ENCODE measurements at places on chromosomes 5 and 9. TPM values are rescaled to one million over a fixed set of nuclear protein-coding genes. Genes with fewer than 3 reads are reported as not detected.
A peak's percentile ranks its signal among the peaks of the same experiment; 100 is the strongest.

- DNase-seq = peak; percentile 19
Observed at GRCh38 chr9:91241909-91242308, 119.8 kb downstream of the AUH start.

DNA sequence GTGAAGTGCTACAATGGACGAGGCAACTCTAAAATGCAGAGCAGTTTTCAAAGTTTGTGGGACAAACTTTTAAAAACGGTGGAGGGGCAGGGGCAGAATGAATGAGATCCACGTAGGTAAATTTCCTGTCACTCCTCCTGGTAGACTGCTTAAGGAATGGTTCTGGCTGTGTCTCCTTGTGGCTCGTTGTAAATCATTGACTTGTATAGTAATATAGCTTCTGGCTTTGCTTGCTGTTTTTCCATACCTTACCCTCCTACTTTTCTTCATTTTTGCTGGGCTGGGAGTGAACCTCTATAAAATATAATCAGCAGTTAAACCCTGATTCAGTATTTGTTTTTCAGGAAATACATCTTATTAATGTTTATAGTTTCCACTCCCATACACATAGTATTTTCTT, 235.7 kb downstream of the TUSC1 start:
- no peak for DNase-seq

DNA sequence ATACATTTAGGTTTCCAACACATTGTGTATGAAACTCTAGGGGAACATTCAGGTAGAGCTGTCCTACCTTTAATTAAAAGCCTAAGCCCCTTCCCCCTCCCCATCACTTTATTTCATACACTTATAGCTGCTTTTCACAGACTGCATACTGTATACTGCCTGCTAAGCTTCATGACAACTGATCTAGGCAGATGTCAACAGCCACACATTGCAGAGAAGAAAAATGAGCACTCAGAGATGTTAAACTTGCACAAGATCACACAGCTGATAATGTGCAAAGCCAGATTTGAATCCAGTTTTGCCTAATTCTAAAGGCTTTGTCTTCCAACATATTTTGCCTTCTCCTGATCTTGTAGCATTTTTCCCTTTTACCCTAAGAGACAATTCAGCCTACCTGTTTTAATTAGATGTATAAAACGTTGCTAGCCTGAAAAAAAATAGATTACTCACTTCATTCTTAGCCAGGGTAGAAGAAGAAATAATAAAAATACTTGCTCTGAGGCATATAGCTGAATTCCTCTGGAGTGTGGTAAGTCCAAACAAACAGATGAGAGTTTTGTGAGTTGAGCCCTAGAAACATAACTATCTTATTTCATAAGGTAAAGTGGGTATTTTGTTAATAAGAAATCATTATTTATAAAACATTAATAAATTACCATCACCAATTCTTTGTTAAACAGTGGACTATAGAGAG, 56.9 kb upstream of the CAST start:
- DNase-seq = no peak

DNA sequence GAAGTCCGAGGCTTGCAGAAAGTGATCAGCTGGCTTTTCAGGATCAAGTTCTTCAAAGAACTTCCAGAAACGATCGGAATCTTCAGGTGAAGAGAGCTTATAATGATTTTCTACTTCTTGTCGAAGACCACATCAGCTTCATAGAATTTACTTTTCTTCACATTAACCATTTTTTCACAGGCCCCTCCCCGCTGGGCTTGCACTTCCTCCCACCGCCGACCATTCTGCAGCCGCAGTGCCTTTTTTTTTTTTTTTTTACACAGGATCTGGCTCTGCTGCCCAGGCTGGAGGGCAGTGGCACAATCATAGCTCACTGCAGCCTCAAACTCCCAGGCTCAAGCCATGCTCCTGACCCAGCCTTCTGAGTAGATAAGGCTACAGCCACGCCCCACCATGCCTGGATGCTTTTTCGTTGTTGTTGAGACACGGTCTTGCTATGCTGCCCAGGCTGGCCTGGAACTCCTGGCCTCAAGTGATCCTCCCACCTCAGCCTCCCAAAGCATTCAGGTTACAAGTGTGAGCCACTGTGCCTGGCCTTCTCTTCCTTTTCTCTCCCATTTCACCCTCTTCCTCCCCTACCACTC, 15.3 kb upstream of the RNF130 start:
- no peak for DNase-seq

GRCh38 chr5:111929867-111930266, 172.9 kb upstream of the NREP start:
- DNase-seq = peak; percentile 56

- no peak for DNase-seq
Observed at GRCh38 chr5:5432020-5432707, 9.7 kb downstream of the ICE1 start.

DNA sequence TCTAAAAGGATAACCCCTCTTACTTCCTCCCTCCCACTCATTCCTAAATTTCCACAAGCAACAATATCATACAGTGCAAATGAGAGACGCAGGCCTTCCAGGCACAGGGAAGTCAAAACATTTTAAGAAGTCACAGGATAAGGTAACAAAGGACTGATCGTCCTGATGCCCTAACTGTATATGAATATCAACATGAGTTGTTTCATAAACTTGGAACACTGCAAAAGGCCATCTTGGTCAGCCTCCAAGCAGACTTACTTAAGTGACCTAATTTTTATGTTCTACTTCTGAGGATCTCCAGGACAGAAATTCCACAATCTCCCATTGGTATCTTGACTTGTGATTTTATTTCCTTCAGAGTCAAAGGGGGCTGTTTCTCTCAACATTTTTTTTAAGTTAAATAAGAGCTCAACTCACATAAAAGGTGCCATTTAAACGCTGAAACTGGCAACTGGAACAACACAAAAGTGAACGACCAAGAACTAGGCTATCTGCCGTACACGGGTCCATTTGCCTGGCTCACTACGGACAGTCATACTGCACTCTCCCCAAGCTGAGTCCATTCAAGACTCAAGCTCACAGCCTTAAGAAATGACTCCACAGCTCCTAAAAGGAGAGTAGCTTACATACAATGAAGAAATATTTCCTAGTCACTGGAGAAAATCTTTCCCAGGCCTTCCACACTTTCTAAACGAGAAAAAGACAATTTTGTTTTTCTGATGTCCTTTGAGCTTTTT, 71.3 kb downstream of the LHFPL2 start:
- DNase-seq = no peak

DNA sequence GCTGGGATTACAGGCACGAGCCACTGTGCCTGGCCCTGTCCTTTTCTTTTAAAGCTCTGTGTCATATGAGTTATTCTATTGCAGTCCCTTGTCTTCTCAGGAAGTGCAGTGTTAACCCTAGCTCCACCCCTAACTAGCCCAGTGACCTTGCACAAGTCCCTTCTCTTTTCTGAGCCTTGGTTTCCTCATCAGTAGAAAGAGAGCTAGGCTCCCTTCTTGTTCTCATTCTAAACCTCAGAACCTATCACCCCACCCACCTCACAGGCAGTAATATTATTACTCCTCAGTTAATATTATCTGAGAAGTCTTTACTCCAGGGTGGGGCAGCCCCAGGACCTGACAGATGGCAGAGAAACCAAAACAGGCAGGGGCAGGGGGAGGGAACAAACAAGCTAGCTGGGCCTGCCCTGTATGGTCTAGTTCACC, 7.2 kb downstream of the CYFIP2 start:
- DNase-seq = no peak

DNA sequence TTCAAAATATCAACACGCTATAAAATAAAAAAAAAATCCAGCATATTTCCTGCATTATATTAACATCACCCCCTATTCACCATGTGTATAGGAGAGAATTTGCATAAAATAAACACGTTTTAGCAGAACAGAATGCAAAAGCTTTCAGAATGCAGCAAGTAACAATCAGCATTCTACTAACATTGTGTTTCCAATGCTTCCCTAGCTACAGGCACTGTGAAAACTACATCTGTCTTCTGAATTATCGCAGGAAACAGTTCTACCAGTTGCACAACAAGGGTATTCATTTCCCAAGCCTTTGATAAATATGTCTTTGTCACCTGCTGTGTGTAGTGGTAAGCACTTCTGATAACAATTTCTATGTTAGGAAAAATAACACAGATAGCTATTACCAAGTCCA, 1015.8 kb downstream of the CDH18 start:
- no peak for DNase-seq

DNA sequence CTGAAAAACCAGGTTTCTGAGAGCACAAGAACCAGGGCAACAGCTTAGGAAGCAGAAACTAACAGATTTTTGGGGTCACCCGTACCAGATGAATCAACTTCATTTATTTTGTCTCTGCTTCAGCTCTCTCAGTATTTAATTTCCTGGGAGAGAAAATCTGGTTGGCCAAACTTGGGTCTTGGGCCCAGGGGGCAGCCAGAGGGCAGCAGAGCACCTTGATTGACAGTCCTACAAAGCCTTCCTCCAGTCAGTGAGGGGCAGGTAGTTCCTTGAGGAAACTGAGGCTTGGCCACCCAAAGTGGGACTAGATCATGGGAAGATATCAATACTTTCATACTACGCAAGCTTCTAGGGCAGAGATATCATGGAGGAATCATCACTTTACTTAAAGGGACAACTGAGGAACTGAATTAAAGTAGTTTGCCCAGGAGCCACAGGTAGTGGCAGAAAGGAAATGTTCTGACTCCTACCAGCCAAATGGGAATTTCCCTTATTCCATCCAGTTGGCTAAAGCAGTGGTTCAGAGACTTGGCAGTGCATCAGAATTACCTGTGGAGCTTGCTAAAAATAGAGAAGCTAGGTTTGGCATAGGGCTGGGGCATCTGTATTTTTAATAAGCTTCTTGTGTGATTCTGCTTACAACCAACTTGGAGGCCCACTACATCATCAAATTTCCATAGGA, 21.5 kb upstream of the ARHGAP26 start:
- no peak for DNase-seq

GRCh38 chr5:13653709-13654108, 290.8 kb downstream of the DNAH5 start:
- no peak for DNase-seq

- no peak for DNase-seq
Observed at GRCh38 chr5:134248256-134248655, 22.4 kb upstream of the PPP2CA start.

- no peak for DNase-seq
Observed at GRCh38 chr9:96100385-96101300, 201.3 kb downstream of the HSD17B3 start.

DNA sequence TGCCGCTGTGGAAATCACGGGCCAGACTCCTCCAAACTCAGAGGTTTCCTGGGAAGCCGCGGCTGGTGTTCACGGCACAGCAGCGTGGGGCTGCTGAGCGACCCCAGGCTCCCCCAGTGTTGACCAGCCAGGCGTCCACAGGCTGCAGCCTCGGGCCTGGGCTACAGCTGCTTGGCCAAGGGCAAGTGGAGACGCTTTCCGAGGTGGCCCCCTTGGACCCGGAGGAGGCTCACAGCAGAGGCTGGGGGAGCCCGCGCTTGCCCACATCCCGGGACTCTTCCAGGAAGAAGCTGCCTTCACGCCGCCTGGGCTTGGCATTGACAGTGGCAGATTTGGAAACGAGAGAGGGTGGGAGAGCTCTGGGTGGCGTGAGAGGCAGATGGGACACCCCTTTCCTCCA, 53.1 kb upstream of the FCN2 start:
- no peak for DNase-seq

DNA sequence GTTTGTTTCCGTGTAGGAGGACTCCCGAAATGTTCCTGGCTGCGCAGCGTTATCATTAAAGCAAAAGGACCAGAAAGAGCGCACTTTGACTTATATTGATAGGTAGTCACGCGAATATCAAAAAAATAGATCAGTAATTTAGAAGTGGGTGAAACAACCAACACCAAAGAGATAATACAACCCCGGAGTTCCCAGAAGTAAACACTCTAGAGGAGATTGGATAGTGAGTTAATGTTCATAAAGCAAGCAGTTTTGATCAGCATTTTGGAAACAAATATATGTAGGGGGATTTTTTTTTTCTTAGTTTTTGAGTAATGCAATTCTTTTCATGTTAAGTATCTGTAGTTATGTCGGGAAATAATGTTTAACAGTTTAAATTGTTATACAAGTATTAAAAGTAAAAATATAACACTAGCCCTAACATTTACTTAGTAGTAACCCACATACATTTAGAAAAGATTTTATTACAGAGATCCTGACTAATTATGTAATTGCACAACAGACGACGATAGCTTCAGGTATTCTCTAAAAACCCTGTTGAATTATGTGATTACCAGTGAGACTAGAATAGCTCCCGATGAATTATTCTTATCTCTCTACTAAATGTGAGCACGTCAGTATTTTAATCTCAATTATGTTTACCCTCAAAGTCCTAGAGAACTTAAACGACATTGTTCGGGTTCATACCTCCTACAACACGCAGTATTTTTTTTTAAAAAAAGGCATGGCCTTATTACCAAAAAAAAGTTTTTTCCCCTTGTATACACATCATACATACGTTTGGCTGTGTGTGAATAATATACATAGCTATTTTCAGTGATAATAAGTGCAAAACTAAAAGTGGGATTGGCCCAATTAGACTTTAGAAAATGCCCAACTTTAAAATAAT, 9.4 kb upstream of the NFIB start:
- DNase-seq = no peak

GRCh38 chr5:17079562-17079961, 137.9 kb upstream of the BASP1 start:
- DNase-seq = no peak

DNA sequence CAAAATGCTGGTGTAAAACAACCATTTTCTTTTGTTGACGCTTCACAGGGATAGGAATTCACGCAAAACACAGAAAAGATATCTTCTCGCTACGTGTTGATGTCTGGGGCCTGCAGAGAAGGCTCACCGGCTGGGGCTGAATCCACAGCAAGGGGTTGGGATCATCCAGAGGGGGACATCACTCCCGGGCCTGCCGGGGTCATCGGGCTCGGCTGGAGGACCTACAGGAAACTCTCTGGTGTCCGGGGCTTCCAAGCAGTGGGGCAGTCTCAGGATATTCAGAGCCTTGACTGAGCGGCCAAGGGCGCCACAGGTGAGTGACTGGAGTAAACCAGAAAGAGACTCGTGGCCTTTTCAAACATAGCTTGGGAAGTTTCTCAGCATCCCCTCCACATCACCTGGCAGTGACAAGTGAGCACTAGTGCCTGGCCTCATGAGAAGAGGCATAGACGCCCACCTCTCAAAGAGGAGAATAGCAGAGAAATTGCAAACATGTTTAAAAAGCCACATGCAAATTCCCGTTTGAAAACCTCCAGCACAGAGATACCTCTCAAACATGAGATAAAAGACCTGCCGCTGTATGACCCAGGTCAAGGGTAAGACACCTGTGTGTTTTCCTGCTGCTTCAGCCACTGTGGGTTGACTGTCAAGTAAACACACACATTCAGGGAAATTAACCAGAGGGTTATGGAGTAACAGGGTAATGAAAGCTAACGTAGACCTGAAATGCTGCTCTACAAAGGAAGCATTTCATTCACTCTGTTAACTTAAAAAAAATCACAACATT, 50.8 kb upstream of the SIMC1 start:
- no peak for DNase-seq

OR13C2 gene
- not detected for total RNA-seq

QRFP gene
- total RNA-seq = not detected

SLC24A2 gene
- total RNA-seq = not detected

SLC36A2 gene
- total RNA-seq = not detected

C9orf153 gene
- total RNA-seq = not detected

CKMT2 gene
- not detected for total RNA-seq

GALNT12 gene
- total RNA-seq = 10.2 TPM

CTXN3 gene
- not detected for total RNA-seq

PPP6C gene
- 24.7 TPM for total RNA-seq

TIFAB gene
- total RNA-seq = not detected

TSSK1B gene
- not detected for total RNA-seq

NACC2 gene
- total RNA-seq = 26.6 TPM

PLPP7 gene
- total RNA-seq = 2.6 TPM
